Naive thymus-derived CD4-positive, alpha-beta T cell (primary cell): ENCODE measurements at places on chromosomes 2 and 18.

- H3K4me1 ChIP-seq = no peaks in the 10 kb centered on the region
- no peaks in the 10 kb centered on the region for H3K27me3 ChIP-seq
- DNase-seq = no peak
Observed at GRCh38 chr2:109282865-109283264, 153.9 kb downstream of the SH3RF3 start.

GRCh38 chr2:127859712-127860085 is 1.7 kb upstream of the POLR2D start:
- H3K27ac ChIP-seq = no peak overlapping the region
- no peak overlapping the region for H3K4me3 ChIP-seq
- DNase-seq = peak; percentile 35
- no peaks in the 10 kb centered on the region for H3K27me3 ChIP-seq
- peaks cover 20% of the 10 kb centered on the region for H3K4me1 ChIP-seq

GRCh38 chr18:6782861-6783260 is 53.3 kb downstream of the ARHGAP28 start:
- H3K27ac ChIP-seq = no peak overlapping the region
- no peak overlapping the region for H3K4me3 ChIP-seq
- no peaks in the 10 kb centered on the region for H3K36me3 ChIP-seq

DNA sequence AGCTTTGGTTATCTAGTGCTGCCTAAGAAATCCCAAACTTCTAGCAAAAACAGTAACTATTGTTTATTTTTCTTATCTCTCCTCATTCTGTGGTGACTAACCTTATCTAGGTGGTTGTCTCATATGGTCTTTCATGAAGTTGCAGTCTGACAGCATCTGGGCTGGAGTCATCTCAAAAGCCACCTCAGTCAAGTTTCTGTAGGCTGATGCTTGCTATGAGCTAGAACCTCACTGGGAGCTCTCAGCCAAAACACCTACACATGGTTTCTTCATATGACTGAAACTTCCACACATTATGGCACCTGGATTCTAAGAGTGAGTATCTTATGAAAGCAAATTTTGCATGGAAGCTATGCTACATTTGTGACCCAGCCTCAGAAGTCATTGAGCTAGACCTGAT is 596.4 kb upstream of the VRK2 start:
- H3K4me3 ChIP-seq = no peak overlapping the region
- no peaks in the 10 kb centered on the region for H3K36me3 ChIP-seq
- no peaks in the 10 kb centered on the region for H3K27me3 ChIP-seq
- no peaks in the 10 kb centered on the region for H3K4me1 ChIP-seq

- no peaks in the 10 kb centered on the region for H3K36me3 ChIP-seq
- peaks cover 22% of the 10 kb centered on the region for H3K4me1 ChIP-seq
- no peaks in the 10 kb centered on the region for H3K27me3 ChIP-seq
- no peak for DNase-seq
- peak overlapping the region; percentile 66 for H3K27ac ChIP-seq
- H3K4me3 ChIP-seq = peak overlapping the region; percentile 91
Observed at GRCh38 chr2:165953306-165953654, 296 bp downstream of the TTC21B start.
